ENCODE measurements at places on chromosomes 4 and X. TPM values are rescaled to one million over a fixed set of nuclear protein-coding genes. Genes with fewer than 3 reads are reported as not detected.

- no peak for DNase-seq
Measured at GRCh38 chrX:96474029-96474740, 210.5 kb upstream of the DIAPH2 start.

DNA sequence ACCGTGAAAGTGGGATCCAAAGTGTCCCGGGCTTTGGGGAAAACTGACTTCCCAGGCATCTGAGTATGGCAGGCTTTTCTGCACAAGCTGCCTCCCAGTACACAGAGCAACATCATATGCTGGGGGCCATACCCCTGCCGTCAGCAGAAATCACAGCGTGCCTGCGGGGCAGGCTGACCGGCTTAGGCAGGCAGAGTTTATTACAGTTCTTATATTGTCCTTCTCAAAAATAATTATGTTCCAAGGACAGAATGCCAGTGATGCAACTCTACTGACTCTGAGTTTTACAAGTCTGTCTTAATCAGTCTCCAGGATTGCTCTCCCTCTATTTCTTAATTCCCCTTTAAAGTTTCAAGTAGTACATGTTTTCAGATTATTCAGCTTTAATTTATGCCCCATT lies 37.0 kb downstream of the IL21 start:
- DNase-seq = no peak

DNA sequence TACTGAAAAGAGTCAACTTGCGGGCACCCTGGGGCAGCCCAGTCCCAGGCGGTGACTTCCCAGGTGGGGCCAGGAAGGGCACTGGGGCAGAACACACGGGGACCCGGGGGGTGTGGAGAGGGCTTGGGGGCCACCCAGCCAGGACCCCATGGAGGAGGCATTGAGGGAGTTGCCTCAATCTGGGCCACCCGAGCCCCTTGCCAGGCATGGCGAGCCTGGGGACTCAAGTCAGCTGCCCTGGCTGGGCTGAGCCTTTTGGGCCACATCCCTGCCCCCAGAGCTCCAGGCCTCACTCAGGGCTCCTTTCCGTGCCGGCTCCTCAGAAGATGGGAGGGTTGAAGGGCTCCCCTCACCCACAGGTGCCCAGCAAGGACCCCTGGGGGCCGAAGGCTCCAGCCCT lies 6.6 kb upstream of the CPLX1 start:
- no peak for DNase-seq

GRCh38 chr4:184957446-184958115 lies 60.7 kb upstream of the HELT start:
- DNase-seq = no peak

GRCh38 chr4:150289881-150290280 lies 211.6 kb downstream of the DCLK2 start:
- no peak for DNase-seq

GRCh38 chrX:136195247-136195646 lies 47.9 kb downstream of the FHL1 start:
- no peak for DNase-seq

GRCh38 chr4:129804461-129804981 lies 708.6 kb downstream of the C4orf33 start:
- DNase-seq = no peak

DNA sequence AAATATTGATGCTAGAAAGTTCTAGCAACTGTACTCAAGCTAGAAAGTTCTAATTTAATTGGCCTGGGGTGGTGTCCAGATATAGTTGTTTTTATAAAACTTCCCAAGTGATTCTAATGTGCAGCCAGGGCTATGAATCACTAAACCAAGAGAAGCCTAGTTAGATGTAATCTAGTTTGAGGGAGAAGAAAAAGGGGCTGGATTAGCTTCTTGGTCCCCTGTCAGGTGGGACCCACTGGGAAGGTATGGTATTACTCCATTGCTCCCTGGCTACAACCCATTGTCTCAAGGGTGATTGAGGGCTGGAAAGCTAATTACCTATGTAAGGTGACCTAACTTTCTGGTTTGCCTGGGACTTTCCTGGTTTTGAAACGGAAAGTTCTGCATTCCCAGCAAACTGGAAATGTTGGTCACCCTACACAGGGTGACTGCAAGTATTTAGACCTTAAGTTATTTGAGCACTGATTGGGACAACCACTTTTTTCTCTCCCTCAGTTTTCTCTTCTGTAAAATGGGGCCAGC lies 23.9 kb upstream of the MSN start:
- no peak for DNase-seq

GRCh38 chrX:45771114-45771513 lies 570.4 kb upstream of the DIPK2B start:
- no peak for DNase-seq

GRCh38 chr4:24405341-24405740 lies 179.0 kb downstream of the DHX15 start:
- DNase-seq = no peak

DNA sequence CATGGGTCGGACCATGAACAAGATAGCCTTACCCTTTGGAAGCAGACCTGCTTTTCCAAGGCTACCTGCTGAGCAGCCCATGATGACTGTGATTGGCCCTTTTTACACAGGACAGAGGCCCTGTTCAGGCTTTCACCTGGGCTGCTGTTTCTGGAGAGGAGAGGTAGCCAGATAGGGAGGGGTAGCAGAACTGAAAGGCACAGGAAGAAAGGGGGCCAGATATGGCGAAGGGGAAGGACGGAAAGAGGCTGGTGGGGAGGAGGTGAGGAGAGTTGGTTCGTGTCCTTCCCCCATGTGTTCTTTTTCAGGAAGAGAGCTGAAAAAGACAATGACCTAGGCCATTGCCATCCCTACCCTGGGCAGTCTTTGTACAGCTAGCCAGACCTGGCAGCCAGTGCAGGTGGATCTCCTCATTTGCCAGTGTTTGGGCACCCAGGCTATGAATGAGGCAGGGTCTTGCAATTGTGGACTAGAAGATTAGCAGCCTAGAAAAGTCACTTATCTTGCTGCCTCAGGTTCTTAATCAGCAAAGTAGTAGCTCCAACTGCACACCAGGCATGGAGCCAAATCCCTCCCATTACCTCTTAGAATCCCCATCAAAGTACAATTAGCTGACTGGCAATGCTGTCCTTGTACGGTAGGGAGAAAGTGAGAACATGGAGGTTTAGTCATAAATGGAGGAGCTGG lies 139.6 kb downstream of the AMMECR1 start:
- no peak for DNase-seq

DNA sequence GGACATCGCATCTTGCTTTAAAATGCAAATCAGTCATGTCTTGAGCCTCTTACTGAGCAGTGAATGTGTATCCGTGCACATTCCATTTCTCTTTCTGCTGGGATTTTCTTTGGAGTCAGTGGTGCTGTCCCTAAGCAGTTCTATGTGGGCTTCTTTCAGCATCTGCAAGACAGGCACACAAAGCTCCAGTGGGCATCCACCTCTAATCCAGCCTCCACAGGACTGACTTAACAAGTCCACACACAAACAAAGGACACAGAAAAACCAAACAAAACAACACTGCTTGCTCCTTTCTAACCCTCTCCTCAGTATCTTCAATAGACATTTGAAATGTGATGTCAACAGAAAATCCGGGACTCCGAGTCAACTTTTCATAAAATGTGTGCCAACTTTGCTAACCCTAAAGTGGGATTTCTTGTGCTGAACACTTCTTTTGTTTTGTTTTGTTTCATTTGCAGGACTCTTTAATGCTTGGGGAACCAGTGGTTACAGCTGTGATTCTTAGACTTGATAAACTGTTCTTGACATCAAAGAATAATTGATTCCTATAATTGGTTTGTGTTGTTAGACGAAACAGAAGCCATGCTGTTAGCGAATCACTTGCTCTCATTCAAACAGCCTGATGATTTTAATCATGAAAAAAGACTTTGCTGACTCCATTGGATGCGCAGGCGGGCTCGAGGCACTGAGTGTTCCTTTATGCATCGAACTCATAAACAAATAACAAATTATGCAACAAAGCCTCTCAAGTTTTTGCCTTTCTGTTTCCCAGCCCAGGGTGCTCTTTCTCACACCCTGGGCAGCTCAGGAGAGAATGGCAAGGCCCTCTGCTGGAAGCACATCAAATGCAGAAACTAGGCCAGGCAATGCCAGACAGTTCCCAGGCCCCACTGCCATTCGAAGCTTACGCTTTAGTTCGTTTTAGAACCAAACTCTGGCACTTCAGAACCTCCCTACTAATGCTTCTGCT lies 20.1 kb downstream of the ETNPPL start:
- no peak for DNase-seq

DNA sequence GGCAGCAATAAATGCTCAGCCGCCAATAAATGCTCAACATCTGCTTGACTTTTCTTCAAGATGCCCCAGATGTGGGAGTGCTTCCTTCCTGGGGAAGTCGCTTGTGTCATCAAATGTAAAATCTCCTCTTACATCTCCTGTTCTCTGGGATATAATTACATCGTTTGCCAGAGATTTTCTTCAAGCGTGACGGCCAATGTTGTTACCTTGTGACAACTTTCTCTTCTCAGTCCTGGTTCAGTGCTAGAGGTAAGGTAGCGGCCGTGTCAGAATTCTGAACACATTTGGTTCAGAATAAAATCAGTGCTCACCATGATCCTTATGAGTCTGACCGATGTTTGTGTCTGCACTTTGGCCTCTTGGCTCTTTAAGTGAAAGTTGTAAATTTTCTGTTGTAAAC lies 102.5 kb downstream of the ASMT start:
- DNase-seq = no peak

GRCh38 chr4:1368421-1369090 lies 21.5 kb downstream of the UVSSA start:
- DNase-seq = no peak

DNA sequence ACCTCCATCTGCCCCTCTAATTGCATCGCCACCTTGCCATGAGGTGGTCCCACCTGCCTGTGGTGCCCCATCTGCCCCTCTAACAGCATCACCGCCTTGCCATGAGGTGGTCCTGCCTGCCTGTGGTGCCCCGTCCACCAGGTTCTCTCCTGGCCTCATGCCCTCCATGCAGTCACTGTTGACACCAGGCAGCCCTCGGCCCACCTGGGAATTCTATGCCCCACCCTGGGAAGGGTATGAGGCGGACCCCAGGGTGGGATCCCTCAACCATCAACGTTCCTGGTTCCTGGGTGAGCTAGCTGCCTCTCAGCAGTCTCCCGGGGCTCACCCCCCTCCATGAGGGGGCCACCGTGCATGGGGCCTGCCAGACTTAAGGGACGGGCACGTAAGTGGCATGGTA lies 38.9 kb downstream of the ACOX3 start:
- no peak for DNase-seq

DNA sequence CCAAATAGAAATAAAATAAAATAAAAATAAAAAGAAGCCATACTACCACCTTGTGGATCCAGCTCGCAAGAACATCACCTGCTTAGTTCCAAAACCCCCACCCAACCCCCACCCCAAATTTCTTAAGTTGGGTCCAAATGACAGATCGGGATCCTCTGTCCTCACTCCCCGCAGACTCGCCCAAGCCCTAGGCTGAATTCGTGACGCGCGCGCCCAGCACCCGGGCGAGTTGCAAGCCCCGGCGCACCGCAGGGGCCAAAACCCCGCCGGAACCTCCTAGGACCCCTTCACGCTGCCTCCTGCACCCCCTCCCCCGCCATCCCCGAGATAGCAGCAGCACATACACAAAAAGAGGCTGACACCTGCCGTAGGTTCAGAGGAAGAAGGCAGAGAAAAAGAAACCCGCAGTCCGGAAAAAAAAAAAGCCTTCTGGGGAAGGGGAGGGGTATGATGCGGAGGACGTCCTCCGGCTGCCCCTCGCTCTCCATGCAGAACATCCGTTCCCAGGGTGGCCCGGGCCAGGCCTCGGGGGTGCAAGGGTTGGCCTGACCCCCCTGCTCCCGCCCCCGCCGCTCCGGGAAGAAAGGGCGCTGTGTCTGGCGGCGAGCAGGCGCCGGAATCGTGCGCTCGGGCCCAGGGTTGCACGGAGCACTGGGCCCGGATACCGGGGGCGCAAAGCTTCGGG lies 2.6 kb downstream of the NLGN4X start:
- DNase-seq = peak; percentile 61

- no peak for DNase-seq
Measured at GRCh38 chrX:71191248-71191647, 31.8 kb upstream of the GJB1 start.

DNA sequence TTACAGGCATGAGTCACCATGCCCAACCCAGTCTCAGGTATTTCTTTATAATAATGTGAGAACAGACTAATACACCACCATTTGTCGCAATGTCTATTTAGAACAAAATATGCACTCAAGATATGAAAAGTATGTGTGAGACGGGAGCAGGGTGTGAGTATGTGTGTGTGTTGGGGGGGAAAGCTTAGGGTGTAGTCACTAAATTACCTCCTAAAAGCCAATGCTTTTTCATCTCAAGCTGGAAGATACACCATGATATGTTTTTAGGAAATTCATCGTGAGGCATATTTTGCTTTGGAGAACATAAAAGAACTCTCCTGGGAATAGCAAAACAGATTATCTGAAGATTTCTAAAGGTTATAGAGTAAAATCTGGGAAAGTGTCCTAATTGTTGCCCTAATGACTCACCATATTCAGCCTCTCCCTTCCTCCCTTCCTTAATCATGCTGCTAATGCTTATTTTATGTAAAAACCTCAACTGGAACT lies 262.7 kb downstream of the PDHA2 start:
- no peak for DNase-seq

SLC9B1 gene
- 3.2 TPM for total RNA-seq

RS1 gene
- total RNA-seq = not detected
